ENCODE measurements at places on chromosomes 7 and 10.

- DNase-seq, result no peak
These were observed 548.3 kb downstream of the SORCS3 start for GRCh38 chr10:105189463-105189800.

DNA sequence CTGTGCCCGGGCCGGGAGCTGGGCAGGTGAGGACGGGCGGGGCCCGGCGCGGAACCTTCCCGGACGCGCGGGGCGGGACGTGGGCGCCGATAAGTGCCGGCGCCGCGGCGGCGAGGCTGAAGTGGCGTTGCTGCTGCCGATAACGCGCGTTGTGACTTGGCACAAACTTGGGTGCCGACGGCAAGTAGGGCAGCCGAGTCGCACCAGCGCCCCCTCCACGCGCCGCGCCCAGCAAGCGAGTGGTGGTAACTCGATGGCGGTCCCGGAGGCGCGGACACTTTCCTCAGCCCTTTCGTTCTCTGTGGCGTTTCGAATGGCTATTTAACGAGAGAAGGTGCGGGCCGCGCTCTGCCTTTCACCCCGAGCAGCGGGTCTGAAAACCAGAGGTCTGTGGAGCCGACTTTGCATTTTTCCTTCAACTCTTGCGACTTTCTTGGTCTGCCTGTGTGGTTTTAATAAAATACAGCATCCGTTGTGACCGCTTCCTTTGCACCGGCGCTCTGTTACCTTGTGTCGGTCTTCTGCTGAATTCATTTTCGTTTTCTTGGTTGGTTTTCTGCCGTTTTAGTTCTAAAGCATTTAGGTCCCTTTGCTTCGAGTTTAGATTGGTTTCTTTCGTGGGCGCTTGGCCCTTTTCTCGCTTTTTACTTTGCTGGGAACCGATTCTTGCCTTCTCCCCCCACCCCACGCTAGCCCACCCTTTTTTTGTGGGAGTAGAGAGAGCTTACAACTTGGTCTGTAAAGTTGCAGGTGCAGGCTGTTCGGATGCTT, 701 bp downstream of the STK17A start:
- DNase-seq, result no peak

- no peak for DNase-seq
These were observed 224.7 kb downstream of the CUX1 start for GRCh38 chr7:102042016-102042656.

DNA sequence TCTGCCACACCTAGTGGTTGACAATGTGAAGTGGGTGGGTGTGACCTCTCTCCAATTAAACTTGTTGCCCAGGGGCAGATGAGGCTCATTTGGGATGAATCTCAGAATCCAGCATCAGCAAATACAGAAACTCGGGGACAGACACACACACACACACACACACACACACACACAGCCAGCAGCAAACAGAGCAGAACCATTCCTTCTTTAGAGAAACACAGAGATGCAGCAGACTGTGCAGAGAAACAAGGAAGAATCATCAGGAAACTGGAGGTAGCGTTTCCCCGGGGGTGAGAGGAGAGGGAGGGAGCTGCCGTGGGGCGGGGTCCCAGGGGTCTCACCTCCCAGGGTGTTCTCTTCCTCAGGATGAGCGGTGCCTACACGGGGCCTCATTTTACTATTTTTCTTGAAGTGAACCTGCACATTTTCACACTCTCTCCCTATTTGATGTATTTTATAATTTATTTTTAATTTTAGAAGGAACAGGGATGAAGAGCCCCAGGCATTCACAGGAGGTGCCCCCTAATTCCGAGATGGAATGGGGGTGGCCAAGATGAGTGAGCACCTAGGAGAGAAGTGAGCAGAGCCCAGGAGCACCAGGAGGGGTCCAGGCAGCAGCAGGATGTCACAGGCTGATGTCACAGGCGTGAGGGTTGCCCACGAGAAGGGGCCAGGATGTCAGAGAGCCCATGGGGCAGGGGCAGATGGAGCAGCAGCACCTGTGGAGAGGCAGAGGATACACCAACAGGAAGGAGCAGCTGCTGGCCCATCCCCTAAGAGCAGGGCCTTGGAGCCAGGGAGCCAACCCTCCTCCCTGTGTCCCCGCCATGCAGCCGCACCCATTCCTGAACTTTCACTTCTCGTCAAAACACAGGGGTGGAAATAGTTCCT, 85.3 kb upstream of the PPP2R2D start:
- DNase-seq, result no peak

DNA sequence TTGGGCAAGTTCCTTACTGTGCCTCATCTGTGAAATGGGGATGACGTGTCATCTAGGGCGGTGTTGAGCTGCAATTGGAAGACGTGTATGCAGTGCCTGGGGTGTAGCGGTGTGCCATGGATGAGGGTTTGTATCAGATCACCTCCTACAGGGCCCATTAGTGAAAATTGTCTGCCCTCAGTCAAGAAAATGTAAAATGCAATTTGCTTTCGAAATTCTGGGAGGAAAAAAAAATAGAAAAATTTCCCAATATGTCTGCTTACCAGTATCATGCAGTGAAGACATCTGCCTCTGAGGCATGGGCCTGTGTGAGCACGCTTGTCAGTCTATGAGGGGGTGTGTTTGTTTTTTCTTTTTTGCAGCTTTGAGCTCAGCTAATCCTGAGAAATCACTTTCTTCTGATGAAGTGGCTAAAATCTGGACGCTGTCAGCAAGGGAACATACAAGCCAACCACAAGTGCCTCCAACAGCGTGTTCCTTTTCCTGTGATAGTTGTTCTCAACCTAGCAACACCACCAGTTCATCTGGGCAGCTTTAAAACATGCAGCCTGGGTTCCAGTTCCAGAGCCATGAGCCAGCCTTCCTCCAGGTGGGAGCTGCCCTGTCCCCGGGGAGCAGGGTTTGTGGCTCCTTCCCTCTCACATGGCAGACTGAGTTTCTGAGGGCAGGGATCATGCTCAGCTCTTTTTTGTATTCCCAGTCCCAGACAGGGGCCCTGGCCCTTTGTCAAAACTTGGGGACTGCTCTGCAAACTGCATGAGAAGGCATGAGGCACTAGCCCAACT, 10.3 kb downstream of the FAM241B start:
- no peak for DNase-seq

DNA sequence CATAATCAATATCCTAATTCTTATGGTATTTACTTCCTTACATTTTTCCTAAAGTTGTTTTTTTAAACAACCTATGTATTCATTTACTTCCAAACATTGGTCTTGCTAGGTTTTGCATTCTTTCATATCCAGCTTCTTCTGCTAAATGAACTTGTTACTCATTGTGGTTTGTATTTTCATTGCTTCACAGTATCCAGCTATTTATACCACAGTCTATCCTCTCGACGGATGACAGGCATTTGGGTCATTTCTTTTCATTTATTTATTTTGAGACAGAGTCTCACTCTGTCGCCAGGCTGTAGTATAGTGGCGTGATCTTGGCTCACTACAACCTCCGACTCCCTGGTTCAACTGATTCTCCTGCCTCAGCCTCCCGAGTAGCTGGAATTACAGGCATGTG, 66.8 kb downstream of the CCDC6 start:
- DNase-seq, result no peak

DNA sequence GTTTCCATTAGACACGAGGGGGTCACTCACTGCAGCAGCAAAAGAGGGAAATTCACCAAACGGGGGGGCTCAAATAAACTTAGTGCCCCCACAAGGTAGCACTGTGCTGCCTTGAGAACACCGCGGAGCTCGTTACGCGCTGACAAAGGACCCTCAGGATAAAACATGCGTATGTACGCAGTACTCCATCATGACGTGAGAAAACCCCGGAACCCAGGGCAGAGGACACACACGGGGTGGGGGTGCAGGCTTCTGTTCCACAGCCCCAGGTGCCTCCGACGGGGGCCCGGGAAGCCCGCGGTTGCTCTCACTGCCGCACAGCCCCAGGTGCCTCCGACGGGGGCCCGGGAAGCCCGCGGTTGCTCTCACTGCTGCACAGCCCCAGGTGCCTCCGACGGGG, 232.4 kb downstream of the ZMYND11 start:
- no peak for DNase-seq

All from AG09319 (cell line).